Suprapubic skin (tissue), 4 donors: ENCODE measurements at places on chromosomes 2 and 18.

DNA sequence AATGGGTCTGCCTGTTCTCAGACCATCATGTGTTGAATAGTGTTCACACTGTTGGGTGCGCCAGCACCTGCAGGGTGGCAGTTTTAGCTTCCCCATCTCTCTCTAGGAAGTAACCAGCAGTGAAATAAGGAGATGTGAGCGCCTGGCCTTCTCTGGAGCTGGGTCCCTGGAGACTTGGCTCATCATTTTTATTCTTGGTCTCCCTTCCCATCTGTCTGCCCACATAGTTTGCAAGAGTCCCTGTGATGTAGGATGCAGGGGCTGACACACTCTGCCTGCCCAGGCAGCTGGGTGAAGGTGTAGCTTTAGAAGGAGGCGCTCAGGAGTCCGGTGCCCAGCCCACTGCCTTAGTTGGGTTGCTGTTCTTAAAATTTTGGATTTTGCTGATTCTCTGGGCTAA is 172.2 kb downstream of the LDLRAD4 start:
- DNase-seq: no peak

DNA sequence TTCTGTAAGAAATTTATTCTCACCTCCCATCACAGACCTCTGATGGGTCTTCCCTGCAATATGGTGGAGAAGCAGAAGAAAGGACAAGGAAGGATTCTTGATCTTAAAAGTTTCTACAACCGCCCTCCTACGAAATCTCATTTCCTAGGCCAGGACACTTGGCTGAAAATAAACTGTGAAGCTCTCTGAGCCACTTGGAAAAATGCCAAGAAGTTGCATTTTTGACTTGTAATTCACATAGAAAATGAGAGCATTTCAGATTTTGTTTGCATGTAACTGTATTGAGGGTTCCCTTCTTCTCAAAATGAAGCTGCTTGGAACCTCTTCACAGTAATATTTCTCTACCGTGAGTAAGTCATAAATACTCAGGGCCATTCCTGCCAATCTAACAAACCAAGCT is 458.3 kb upstream of the SLC14A2 start:
- no peak for DNase-seq

DNA sequence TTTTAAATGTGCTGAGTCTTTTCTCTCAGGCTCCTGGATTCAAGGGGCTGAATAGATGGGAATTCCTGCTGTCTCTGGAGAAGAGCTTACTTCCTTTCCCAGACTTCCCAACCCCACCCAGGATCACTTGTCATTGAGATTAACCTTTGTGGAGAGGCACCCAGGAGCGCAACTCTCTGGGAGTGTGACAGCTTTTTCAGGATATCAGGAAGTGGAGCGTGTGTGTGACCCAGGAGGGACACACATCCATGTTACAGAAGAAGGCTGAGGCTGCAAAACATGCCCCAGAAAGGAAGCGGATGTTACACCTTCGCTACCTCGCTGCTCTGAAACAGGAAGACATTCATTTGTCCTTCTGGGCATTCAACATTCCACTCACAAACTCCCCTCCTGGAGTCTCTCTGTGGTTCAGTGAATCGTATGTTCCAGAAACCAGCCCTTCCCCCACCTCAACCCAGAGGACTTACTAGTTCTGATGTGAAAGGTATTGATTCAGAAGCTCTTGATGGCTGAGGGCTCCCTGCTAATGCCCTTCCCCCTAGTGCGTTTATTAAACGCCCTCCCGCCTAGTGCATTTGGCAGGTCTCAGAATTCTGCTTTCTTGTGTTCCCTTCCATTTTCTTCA is 523.9 kb downstream of the TNS1 start:
- no peak for DNase-seq

DNA sequence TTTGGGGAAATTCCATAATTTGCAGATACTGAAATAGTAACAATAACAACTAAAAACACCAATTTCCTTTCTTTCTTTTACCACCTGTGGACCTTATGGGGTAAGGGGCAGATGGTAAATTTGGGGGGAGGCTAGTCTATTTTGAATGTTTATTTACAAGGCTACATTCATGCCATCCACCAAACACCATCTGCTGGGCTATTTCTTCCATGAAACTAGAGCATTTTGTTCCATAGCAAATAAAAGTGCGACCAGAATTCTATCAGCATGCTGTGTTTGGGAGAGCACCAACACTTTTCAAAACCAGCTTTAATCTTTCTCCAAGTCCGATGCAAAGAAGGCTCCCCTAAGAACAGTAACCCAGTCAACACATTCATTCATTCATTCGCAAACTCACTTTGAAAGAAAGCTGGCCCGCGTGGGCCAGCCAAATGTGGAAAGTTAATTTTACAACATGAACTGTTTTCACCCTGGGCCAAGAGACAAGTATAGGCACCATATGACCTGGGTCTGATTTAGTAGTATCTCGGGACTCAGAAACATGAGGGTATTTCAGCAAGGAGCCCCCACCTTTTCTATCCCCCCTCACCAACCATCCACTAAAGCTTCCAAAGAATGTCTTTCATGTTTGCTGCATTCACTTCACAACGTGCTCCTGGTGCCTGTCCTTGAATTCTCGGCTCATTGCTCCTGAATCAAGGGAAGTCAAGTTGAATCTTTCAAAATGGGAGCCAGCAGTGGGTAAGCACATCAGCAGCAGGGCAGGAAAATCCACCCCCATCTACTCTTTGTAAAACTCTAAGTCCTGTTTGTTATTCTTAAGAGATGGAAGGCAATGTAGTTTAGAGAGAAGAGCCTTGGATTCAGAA is 210.6 kb downstream of the C1D start:
- no peak for DNase-seq

DNA sequence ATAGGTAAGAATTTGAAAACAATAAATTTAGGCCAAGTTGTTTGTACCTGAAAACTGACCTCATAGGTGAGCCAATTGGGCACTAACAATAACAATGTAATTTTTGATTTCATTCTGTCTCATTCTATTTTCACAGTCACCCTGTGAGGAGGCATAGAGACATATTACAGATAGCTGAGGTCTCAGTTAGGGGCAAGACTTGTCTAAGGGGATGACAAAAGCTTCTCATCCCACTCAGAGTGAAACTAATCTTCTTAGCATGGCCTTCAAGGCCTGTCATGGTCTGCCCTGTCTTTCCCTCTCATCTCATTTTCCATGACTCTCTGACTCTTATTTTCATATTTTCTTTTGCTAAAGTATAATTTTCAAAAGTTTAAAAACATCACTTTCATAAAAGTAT is 562.0 kb upstream of the TNP1 start:
- no peak for DNase-seq

DNA sequence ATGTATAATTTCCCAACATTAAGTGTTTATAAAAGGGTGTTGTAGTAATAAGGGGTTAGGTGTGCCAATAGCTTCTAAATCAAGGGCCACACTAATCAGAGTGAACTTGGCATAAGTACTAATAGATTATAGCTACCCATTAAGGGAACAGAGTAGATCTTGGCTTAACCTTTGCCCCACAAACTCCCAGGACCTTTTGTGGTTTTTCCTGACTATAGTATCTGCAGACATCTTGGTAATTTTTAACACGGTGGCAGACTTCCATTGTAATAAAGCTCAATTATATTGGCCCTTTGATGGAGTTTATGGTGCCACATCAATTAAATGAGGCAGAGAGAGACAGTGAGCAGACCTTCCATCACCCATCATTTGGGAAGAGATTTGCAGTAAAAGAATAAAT is 358.5 kb upstream of the HNRNPA3 start:
- DNase-seq: no peak

- no peak for DNase-seq
Measured at GRCh38 chr18:77761332-77761731, 511.7 kb downstream of the GALR1 start.

DNA sequence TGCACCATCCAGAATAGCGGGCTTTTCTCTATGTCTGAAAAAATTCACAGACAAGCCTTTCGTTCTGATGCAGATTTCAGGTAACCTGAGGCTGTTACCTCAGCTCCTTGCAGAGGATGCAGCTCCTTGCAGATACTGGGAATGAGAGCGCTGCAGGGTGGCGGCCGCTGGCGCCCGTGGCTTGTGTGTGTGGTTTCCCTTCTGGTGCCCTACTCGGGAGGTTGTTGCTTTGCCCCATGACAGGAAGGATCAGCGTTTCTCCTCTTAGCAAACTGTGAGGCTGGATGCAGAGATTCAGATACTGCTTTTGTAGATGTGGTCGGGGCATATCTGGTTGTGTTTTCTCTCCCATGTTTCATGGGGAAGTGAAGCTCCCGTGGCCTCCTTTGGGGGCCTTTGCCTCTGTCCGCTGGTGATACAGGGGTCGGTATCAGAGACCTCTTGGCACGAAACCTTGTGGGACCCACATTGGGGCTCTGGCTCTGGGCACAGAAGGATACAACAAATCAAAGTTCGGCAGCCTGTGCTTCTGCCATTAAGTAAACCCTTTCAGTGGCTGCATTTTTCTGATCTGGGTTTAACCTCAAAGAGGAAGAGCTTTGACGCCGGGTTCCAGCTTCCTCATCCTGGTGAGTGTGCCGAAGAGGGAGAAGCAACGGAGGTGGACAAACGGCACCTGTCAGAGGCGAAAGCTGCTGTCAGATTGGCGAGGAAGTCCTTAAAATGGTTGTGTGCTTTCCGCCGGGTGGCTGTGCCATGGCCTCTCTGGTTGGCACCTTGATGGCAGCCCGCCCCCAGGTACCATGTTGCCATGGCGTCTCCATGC is 127.8 kb downstream of the MBP start:
- DNase-seq: peak; percentile 72

DNA sequence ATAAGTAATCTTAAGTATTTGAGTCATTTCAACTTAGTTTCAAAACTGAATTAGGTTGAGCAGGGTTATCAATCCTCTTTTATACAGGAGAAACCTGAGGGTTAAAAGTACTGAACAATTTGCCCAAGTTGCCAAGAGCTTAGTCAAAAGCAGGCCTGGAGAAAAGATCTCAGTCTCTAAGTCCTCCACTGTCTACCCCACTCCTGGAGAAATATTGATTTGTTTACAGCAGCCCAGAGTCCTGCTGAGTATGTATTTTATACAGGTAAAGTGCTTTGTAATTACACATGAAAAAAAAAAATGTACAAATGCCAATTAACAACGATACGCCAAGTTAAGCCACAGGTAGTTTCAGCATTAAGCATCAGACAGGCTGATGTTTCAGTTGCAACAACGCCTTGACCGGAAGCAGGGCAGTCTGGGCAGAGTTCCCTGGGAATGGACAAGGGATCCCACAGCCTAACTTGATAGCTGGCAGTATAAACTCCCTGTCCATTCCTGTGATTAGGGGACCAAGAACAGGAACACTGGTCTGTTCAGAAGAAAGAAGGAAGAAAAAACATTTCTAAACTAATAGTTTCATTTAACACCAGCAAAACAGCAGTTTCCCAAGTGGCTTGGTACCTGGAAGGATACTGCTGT is 132.9 kb downstream of the MYO5B start:
- no peak for DNase-seq

- DNase-seq: peak; percentile 70
Measured at GRCh38 chr2:10331027-10331701, 28.5 kb downstream of the HPCAL1 start.

- no peak for DNase-seq
Measured at GRCh38 chr2:20184067-20184938, 40.6 kb downstream of the SDC1 start.

GRCh38 chr18:3360211-3360610 is 89.8 kb upstream of the TGIF1 start:
- no peak for DNase-seq

DNA sequence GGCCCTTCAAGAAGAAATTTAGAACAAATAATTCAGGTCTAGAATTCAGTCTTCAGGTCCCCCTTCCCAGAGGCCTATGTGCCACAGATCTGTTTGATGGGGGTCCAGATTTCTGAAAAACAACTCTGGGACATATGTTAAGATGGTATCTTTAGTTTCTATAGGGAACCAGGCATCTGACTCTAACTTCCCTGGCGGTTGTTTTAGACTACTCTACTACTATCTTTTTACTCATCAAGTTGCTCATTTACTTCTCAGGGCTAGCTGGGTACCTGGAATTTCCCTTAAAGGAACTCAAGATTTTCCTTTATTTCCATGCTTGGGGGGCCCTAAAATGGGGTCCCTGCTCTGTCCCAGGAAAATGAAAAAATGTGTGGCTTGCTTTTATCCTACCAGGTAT is 114.7 kb upstream of the RAB6C start:
- DNase-seq: no peak

- no peak for DNase-seq
Measured at GRCh38 chr2:118112771-118113334, 24.6 kb downstream of the INSIG2 start.

DNA sequence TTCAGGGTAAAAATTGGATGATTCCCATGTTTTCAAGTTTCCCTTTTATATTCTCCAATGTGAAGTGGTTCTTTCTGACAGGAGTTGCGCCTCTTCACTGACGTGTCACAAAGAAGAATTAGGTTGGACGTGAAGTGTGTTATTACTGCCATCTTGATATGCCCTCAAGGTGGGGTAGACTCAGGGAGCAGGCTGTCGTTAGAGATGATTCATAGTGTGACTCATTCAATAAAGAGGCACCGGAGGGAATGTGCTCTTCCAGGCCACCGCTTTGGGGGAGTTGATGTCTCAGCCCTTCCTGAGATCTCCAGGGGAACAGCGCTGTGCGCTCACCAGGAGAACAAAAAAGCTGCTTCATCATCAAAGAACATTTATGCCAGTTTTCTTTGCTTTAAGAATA is 3.6 kb upstream of the DGKD start:
- DNase-seq: no peak
